ENCODE measurements at places on chromosomes 3 and 15.

- no peak for DNase-seq
Observed at GRCh38 chr3:154011036-154011435, 110.2 kb upstream of the ARHGEF26 start.

DNA sequence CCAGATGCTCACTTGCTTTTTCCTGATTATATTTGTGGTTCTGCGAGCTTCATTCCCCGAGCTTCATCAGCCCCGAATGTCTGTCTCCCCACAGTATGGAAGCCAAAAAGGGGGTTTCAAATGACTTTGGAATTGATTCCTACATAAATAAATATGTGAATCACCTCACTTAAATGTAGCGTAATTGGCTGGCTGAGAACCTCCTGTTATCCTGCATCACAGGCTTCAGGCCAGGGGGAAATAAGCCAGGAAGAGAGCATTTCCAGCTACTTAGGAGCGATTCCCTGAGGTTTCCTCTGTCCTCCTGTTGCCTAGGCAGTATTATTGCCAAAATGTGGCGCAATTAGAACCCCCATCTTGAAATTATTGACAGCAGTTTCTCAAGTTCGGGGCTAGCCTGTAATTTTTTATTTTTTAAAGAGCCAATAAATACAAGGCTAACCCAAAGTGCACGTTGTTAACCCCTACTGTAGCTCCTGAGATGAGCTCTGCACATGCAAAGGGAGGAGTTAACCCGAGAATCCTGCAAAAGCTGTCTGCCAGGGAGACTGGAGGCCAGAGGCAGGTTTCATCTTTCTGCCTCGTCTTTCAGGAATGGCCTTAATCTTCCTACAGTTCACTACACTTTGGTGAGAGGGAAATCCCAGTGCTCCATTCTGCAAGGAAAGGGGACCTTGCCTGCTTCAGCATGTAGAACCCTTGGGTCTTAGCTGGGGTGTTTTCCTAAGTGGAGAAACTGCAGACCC, 148.2 kb downstream of the ADAMTS9 start:
- no peak for DNase-seq

DNA sequence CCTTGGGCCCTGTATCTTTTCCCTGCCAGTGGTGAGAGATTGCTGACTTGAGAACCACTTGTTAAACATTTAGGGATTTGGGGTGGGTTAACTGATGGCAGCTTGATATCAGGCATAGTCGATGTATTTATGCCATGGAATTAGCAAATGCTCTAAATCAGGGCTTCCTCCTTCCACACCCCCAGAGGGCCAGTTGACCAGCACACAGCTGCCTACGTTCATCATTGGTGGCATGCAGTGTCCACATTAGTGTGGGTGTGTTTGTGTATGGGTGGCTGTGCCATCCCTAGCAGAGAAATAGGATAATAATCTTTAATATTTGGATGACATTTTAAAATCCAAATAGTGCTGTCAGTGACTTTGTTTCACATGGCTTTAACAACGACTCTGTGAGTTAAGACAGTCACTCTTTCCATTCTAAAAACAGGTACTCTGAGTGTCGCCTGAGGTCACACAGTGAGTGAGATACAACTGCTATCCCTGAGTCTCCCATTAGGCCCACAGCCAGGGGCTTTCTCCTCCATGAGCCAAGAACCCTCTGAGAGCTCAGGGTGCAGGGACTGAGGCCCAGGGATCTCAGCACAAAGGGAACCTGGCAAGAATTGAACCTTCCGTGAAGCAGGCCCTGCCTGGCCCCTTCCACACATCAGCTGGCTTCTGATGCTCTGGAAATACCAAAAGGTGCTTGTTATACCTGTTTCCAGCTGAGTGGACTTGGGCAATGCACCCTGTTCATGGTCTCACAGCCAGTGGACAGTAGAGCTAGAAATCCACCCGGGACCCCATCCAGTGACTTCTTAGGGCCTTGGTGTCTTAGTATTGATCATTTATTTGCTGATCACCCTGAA, 4.3 kb upstream of the LTF start:
- DNase-seq, result no peak

DNA sequence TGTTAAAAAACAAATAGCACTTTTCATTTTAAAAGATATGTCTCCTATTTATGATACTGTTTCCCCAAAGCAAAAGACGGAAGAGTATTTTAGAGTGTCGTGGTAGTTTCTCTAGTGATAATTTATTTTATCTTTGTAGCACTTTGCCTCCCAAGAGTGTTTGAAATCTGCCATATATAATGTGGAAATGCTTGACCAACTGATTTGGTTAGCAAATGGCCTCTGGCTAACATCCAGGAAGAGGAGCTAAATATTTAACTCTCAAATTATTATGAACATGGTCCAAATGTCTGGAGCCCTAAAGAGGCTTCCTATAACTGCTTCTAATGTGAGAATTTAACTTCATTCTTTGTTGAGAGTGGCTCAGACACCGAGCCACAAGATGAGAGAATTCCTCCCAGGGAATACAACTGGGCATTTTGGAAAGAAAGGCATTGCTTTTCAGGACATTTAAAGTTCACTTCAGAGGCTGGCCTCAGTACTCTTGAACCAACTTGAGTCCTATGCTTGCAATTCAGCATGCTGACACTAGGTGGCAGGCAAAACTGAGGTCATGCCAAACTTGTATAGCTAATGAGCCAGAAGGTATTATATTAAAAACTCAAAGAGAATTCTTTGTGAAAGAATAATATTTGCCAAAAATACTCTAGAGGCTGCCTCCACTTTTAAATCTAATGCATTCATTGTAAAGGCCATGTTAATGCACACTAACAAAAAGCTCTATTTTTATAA, 104.5 kb downstream of the RARB start:
- peak; percentile 15 for DNase-seq

DNA sequence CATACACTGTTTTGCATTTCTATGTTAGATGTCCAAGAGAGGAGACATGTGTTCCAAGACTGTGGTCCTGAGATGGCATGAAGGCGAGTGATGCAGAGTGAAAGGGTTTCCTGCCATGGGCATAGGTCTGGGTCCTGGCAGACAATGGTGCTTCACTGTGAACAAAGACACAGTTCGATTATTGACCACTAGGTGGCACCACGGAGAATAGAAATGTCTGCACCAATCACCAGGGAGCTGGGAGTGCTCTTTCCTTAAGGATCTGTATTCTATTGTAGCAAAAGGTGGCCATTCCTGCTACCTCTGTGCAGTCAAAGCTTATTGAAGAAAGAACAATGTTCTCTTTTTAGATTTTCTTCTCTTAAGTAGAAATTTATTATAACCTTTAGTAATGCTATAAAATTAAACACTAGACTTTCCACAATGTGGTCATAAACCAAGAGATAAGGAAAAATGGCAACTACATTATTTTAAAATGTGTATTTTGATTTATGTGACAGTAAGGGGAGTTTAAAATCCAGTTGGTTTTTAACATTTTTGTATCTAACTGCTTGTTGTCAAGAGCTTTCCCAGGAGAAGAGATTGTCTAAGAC, 88.7 kb downstream of the GABRG3 start:
- peak; percentile 46 for DNase-seq

- DNase-seq, result no peak
Observed at GRCh38 chr3:12194209-12194608, 35.5 kb upstream of the TIMP4 start.

- DNase-seq, result no peak
Observed at GRCh38 chr3:120349855-120350125, 636 bp upstream of the LRRC58 start.

DNA sequence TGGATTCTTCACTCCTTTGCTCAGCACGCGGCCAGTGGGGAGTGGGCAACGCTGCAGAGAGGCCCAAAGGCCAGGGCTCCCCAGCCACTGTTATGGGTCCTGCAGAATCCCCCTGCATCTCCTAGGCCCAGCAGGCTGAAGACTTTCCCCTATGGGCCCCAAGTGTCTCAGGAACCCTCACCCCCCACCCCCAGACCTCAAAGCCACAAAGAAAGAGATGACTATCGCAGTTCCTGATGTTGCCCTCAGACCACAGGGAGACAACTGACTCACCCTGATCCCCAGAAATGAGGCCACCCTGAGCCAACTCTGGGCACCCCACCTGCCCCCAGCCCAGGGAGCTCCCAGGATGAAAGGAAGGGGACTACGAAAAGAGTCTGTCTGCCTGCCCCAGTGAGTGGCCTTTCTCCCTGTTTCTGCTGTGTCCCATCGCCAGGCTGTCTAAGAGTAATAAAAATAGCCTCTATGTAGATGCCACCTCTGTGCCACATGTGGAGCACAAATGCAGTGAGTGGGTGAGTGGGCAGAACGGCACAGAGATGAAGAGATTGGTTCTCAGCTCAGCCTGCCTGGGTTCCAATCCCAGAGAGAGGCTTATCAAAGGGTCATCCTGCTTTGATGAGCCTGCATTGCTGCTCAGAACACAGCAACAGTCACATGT, 283.0 kb downstream of the UACA start:
- DNase-seq, result no peak

DNA sequence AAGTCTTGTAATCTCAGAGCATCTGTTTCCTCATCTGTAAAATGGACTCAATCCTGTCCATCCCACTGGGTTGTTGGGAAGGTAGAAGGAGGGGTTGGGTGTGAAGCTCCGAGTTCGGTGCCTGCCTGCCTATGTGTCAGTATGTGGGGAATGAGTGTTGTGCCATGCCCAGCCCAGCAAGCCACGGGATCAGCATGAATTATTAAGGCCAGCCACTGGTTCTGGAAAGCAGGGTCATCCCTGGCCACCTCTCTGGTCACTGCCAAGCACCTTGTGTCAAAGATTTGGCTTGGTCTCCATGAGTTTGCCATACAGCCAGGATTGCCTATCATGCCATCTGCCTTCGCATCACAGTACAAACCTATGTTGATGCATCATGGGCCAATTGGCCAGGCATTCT, 11.5 kb downstream of the TM6SF1 start:
- DNase-seq, result no peak

GRCh38 chr3:95615592-95616310, 1198.6 kb upstream of the EPHA6 start:
- DNase-seq, result no peak

DNA sequence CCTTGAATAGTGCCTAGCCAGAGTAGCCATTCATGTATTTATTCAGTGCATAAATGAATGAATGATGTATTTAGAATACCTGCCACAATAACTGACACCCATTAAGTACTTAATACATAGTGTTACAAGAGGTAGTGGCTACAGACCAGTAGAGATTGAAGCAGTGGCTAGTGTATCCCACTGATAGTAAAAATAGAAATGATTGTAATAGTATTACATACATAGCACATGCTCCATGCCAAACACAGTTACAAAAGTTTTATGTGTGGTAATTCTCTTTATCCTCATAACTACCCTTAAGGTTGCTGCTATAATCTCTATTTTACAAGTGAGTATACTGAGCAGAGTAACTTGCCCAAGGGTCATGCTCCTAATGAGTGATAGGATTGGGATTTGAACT, 30.3 kb upstream of the SCAANT1 start:
- DNase-seq, result no peak

- no peak for DNase-seq
Observed at GRCh38 chr3:195907934-195908693, at the start of gene TNK2. Gene TNK2, minus strand, starts transcription at chr3:195908551. Its CDS starts 19,963 bp downstream, at chr3:195888588.

GRCh38 chr3:181604267-181604666, 107.5 kb upstream of the SOX2 start:
- DNase-seq, result no peak

GRCh38 chr15:77067691-77068367, 3.1 kb downstream of the TSPAN3 start:
- no peak for DNase-seq

DNA sequence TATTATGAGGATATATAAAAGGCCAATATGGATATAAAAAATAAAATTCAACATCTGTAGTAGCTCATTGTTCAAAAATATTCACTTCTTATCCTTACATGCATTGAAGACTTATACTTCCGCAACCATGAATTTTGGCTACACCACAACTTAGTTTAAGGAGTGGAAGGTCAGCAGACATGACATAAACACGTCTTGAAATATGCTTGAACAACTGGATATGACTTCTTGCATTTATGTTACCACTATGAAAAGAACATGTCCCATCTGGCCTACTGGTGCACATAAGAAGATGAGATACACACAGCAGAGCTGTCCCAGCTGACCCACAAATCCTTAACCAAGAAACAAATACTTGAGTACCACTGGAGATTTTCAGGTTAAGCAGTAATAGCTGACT, 52.1 kb downstream of the MYO9A start:
- DNase-seq, result no peak

DNA sequence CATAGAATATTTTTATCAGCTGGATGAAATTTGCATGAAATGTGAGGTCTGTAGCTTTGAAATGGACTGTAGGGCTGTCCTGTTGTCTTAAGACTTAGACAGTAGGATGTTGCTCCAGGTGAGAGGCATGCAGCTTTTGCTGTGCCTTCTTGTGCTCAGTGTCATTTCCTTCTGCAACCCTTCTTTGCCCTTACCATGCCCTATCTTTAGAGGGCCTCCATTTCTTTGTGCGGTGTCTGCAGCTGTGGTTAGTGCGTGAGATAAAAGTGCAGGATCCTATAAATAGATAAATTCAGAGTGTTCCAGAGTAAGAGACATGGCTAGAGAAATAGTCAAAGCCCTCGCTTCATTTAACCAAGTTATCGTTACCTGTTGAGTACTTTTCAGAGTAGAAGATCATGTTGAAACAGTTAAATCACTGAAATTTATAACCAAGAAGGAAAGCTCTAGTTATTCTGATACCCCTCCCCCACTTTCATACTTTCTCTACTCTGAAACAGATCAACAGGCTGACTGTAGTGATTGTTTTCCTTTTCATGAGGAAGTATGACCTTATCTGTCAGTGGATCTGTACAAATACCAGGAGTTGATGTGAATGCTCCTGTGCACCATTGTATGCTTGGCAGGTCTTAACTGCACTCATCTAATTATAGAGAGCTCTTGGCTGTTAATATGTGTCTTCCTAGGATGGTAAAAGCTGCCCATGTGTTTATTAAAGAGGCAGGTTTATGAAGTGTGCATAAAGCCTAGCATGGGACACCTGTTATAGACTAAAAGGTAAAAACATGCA, 18.2 kb downstream of the EIF3J start:
- no peak for DNase-seq

DNA sequence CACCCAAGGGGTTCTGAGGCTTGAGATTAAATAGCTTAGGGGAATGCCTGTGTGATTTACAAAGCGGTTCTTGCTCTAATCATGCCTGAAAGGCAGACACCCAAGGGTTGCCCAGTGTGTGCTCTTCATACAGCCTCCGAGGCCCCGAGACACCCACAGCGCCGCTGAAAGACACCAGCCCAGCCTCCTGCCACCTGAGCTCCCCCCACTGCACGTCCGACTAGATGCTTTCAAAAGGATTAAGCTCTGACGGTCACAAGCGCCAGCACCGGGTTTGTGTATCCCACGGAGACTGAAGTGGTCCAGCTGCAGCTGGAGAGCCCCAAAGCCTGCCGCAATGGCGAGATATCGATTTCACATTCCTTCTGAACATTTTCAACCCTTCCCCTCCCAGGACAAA, 50.3 kb downstream of the SPATA12 start:
- no peak for DNase-seq

Data from HepG2 (cell line).